ENCODE measurements at places on chromosomes 5 and 9.

DNA sequence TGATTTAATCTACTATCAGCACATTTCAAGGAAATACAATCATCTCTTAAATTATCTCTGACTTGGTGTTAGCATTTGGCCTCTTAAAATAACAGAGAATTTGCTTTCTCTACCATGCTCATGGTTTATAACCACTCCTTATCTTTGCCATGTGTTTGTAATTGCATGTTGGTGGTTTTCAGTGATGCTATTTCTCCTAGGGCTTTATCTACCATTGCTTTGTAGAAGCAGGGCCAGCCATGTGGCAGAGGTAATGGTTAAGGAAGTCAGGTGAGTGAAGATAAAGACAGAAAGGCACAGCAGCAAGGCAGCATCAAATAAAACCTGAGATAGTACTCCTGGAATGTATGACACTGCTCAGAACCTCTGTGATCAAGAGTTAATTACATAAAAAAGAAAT, 206.2 kb downstream of the FER start:
- DNase-seq: no peak

DNA sequence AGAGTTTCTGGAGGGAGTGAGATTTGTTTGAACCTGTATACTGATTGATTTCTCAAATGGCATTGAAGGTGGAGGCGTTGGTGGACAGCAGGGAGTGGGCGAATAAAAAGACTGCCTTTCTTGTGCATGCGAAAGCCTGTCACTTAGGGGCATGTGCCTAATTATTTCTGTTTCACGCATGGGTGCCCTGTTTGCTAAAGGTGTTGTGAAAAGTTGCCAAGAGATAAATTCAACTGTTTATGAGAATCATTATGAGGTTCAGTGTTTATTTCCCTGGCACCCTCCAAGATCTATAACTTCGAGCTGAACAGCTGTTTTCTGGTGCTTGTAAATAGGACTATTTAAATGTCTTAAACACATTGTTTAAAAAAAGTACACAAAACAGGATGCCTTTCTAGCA, 67.4 kb upstream of the DMRTA1 start:
- DNase-seq: no peak

GRCh38 chr5:132405646-132406045, 36.1 kb downstream of the SLC22A5 start:
- no peak for DNase-seq

DNA sequence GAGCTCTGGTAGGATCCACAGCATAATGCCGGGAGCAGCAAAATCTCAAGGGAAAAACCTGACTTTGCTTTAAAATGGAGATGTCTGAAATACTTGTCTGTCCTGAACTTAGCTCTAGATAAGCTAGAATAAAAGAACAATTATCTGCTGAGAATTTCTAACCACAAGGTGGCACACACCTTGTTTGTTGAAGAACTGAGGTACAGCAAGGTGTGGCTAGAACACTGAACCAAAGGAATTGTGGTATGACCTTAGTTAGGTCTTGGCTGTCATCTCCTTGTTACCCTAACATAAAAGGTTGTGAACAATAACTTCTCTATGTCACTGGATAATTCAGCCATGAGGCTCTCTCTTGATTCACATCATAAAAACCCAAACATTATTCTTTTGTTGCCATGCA, 72.3 kb upstream of the ANXA1 start:
- no peak for DNase-seq

- no peak for DNase-seq
These were observed 16.6 kb downstream of the PTGR1 start for GRCh38 chr9:111582888-111583287.

DNA sequence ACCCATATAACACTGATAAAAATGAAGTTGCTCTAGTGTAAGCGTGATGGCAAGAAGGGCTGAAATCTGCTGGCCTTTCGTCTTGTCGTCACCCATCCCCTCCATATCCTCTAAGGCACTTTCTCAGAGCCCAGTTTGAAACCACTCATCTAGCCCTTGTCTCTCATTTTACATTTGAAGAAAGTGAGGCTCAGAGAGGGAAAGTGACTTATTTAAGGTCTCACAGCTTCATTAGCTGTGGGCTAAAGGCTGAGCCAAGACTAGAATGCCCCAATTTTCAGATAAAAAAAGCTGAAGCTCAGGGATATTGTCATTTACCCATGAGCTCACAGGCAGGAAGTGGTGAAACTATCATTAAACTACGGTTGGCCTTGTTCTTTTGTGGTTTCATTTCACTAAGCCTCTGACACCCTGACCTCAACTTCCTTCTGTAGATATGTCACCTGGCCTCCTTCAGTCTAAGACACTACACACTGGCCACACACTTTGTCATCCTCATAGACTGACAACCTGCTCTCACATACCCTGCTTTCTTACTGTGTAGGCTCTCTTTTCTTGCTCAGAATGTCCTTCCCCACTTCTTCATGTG, 176.7 kb upstream of the DMAC1 start:
- DNase-seq: no peak

DNA sequence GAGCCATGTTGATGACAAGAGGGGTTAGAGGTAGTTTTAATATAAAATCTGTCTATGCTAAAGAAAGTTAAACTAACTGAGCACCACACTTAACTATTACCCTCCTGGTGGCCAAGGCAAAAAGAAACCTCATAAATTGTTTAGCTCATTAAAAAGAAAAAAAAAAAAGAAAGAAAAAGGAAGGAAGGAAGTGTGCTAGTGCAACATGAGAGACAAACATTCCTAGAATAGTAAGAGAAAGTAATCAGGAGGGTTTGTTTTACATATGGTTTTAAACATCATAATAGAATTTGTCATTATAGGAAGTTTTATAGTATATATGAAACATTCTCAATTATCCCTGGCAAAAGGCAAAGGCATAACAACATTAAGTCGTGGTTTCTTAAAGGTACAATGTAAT, 152.3 kb downstream of the SNX18 start:
- DNase-seq: no peak

- DNase-seq: no peak
These were observed 1007.1 kb downstream of the PTPRD start for GRCh38 chr9:9605681-9606080.

- no peak for DNase-seq
These were observed 283.8 kb downstream of the PDE4D start for GRCh38 chr5:59609501-59610265.

DNA sequence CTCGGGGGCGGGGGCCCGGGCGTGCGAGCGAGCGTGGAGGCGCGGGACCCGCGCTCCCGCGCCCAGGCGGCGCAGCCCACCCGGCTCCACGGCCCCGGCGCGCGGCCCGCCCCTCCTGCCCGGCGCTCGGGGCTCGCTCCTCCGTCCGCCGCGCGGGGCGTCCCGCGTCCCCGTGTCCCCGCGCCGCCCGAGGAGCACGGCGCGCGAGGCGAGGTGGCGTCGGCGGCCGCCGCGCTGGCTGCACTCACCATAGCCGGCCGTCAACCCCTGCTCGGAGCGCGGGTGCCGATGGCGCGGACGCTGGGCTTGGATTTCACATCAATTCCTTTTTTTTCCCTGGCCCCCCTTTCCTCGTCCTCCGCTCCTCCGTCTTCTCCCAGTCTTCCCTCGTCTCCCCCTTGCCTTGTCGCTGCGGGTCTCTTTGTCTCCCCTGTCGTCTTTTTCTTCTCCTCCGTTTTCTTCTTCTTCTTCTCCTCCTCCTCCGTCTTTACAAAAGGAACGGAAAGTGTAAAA, 494 bp downstream of the PTCH1 start:
- DNase-seq: no peak

DNA sequence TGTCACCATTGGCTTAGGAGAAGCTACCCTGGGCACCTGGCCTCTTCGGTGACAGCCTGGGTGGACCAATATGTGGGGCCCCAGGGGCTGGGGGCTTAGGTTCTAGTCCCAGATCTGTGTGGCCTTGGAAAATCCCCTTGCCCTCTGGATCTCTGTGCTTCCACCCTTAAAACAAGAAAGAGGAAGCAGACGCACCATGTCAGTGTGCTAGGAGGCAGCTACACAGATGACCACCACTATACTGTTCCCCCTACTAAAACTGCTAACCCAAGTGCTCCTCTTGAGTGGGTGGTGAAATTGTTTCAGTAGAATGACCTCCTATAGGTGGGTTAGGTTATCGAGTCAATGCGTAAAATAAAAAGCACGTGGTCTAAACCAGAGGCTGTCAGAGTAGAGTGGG, 31.0 kb downstream of the AFAP1L1 start:
- DNase-seq: no peak

- DNase-seq: peak; percentile 4
These were observed 24.9 kb upstream of the SH3PXD2B start for GRCh38 chr5:172479034-172479783.

- DNase-seq: no peak
These were observed 96.5 kb downstream of the TLE1 start for GRCh38 chr9:81592887-81593266.

DNA sequence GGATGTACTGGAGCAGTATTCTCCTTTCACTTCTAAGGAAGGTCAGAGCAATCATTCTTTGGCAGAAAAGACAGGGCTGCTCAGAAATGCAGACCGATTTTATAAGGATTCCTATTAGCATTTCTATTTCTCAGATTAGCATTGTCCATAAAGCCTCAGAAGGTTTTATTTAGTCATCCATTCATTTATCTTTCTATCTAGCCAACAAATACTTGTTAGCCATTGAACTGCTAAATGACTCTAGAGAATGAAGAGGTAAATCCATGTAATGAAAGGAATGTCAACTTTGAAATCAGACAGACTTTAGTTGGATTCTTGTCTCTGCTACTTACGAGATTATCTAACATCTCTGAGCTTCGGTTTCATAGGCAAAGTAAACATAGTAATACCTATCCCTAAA, 165.2 kb downstream of the SLC25A46 start:
- DNase-seq: no peak

DNA sequence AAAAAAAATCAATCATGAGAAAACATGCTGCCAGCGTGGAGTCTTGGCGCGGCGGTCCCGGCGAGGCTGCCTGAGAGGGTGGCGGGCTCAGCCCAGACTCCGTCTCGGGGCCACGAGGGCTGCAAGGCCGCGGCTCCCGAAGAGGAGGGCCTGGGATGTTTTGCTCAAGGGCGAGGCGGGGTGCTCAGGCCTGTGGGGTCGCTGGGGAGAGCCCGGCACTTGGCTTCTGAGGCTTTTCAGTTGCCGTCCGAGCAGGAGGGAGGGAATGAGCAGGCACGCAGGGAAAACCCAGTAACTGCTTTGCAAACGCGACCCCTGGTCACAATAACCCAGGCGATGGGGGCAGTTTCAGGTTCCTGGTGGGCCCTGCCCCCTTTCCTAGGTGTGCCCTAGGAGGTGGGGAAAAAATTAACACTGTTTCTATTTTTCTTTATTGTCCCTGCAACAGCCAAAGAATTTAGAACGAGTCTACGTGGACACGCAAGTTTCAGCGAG, 3.2 kb upstream of the IRX2 start:
- DNase-seq: no peak

DNA sequence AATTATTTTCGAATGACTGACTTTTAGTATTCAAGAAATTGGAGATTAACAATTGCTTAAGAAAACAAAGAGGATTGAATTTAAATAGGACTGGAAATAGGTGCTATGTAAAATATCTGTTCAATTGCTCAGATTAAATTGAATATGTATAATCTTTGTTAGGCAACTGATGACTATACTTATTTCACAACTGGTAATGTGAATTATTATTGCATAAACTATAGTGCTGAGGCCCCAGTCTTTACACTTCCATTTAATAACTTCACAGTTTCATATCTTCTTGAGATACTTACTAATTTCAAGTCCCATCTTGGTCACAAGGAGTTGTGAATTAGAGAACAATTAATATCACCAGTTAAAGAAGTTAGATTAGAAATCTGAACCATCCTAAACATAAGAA, 16.7 kb downstream of the CEP78 start:
- no peak for DNase-seq

DNA sequence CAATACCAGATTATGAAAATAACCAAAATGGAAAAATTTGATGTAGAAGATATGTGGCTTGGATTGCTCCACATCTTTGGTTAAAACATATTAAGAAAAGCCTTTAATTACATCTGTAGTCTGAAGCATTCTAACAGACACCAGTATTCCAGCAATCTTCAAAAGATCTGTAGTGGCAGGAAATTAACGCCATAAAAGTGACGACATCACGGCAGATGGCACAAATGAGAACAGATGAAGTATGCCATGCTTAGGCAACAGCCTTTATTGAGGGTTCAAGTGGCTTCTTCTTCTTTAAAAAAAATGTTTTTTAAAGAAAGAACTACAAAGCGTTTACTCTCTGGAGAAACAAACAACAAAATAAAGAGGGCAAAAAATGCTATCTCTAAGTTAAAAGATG, 164.2 kb downstream of the MEF2C start:
- no peak for DNase-seq

GRCh38 chr5:8641786-8642505, 773.0 kb downstream of the MTRR start:
- DNase-seq: no peak

- DNase-seq: no peak
These were observed 40.1 kb downstream of the PRRT1B start for GRCh38 chr9:131585375-131585774.

GRCh38 chr5:115599502-115599901, 2.8 kb downstream of the TICAM2 start:
- DNase-seq: no peak

- no peak for DNase-seq
These were observed 6.4 kb downstream of the GRIA1 start for GRCh38 chr5:153496835-153497234.

DNA sequence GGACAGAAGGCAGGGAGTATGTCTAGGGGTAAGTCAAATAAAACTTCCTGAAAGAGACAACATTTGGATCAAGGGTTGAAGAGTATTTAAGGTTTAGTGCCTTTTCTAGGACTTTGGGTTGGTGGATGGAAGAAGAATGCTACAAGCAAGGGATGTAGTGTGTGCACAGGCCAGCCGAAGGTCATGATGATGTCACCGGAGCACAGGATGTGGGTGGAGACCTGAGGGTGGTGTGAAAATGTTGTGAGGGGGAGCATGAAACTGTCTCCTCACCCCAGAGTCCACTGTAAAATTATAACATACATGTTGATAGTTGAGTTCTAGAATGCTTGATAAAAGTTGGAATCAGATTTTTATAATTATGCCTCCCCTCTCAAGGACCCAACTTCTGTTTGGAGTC, 553.3 kb upstream of the SGCD start:
- DNase-seq: no peak

- no peak for DNase-seq
These were observed 204.8 kb downstream of the TLE4 start for GRCh38 chr9:79776581-79776980.
